Esophagus squamous epithelium (tissue), 5 donors: ENCODE measurements at places on chromosomes 2 and 18. TPM values are rescaled to one million over a fixed set of nuclear protein-coding genes. Genes with fewer than 3 reads are reported as not detected.

DNA sequence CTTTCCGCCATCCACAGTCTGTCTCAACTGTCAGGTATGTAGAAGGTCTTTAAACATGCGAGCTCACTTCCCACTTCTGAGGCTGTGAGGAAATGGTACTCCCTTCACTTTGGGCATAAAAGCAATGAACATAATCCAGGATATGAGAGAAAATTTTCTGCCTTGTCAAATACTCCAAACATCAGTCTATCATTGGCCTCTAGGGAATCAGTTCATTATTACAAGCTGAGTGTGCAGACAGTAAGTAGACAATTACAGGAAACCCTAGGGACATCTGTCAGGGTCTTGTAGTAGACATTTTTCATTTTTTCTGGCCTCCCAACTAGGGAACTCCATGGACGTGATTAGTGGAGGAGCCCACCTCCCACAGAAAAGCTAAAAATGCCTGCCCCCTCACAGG is 13.6 kb upstream of the APCDD1 start:
- DNase-seq: no peak

DNA sequence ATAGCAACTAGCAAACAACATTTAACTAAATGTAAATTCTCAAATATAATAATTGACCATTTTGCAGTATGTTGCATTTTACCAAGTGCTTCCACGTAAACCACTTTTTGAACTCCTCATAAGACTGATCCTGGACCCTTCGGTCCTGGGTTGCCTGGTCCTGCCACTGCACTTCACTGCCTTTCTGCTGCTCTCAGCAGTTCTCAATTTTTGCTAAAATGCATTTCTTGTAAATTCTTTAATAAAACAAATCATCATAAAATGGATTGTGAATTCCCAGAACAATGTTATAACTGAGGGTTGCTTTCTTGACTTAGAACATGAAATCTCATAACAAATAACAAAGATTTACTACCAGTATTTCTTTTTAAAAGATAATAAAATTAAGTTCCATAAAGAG is 12.9 kb upstream of the ADAM23 start:
- no peak for DNase-seq

GRCh38 chr2:172806996-172807395 is 71.4 kb downstream of the RAPGEF4 start:
- no peak for DNase-seq

DNA sequence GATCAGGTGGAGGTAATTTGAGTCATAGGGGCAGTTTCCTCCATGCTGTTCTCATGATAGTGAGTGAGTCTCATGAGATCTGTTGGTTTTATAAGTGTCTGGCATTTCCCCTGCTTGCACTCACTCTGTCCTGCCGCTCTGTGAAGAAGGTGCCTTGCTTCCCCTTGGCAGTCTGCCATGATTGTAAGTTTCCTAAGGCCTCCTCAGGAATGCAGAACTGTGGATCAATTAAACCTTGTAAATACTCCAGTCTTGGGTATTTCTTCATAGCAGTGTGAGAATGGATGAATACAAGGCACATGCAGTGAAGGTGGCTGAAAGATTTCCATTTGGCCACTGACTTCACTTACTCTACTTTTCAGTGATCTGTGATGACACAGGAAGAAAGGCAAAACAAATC is 133.7 kb downstream of the SH3BP4 start:
- no peak for DNase-seq

DNA sequence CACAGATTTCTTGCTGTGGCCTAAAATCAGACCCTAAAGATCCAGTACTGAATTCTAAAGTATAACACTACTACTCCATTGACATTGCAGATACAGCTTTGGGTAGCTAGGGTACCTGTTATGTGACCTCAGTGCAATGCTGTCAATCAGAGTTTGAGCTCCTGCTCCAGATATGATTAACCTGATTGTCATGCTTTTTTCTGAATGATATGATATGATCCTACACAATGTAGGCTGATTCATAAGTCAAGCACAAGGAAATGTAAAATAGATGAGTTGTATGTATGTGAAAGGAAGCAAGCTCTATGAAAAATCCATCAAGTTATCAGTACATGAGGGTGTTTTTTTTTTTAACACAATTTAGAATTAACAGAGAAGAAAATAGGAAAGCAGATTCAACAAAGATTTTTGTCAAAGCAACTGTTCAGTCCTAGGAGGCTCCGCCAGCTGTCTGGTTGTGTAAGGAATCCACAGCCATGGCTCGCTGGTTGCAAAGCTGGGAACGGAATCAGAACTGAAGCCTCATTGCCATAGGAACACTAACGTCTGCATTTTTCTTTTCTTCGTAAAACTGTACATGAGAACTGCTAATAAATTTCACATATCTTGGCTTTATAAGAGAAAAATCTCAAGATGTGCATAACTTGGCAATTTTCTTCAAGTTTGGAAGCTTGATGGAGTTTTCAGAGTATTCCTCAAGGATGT is 52.9 kb downstream of the NR4A2 start:
- DNase-seq: no peak

- no peak for DNase-seq
These were observed 240.6 kb downstream of the TFCP2L1 start for GRCh38 chr2:121044412-121044811.

DNA sequence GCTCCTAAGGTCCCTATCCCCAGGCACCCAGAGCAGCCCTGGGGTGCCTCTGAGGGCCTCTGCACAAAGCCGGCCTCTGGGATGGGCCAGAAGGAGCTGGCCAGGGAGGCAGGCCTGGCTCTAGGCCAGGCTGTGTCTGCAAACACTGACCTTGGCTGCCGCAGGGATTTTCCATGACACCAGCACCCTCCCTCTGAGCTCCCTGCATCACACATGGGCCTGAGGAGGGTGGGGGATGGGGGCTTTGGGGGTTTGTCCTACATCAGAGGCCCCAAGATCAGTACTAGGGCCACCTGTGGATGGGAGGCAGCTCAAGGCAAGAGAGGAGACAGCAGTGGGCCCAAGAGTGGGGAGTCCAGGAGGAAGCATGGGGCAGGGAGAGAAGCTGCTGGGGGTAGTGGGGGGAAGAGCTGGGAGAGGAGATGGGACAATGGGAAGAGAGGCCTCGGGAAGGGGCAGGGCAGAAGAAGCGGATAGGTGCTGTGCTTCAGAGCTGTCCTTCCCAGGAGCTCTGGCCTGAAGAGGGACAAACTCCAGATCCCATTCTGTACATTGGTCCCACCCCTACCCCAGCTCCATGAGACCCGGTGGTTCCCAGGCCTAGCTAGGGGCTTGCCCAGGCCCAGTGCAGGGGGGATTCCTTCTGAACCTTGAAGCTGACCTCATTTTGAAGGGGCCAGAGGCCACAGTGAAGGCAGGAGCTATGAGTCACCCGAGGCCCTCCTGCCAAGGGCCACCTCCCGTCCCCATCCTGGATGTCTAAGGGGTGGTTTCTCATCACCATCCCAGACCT is 28.0 kb downstream of the KCNK3 start:
- no peak for DNase-seq

- DNase-seq: no peak
These were observed 3.6 kb downstream of the PAPOLG start for GRCh38 chr2:60759654-60760053.

DNA sequence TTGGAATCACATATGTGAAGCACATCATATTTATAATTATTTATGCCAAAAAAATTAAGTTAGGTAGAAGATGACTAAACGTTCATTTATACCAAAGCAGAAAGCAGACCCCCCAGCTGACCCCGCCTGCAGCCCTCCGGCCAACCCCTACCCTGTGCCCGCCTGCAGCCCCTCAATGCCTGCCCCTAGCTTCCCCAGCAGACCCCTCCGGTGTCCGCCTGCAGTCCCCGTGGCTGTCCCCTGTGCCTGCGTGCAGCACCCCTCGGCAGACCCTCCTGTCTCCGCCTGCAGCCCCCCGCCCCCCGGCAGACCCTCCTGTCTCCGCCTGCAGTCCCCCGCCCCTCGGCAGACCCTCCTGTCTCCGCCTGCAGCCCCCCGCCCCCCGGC is 136.2 kb downstream of the NFATC1 start:
- DNase-seq: no peak

- no peak for DNase-seq
These were observed 17.6 kb upstream of the TMEM247 start for GRCh38 chr2:46461709-46462171.

The SGO2 gene
- 4.0 TPM for total RNA-seq

The SH3BP4 gene
- total RNA-seq: 20.9 TPM

The PDE11A gene
- 0.12 TPM for total RNA-seq
